ENCODE measurements at places on chromosomes 6 and 20. TPM values are rescaled to one million over a fixed set of nuclear protein-coding genes. Genes with fewer than 3 reads are reported as not detected.

The KIF13A gene
- total RNA-seq = 38.4 TPM

The PRPH2 gene
- total RNA-seq = not detected

The APOM gene
- total RNA-seq = 0.89 TPM

The SPATS1 gene
- total RNA-seq = not detected

The VSX1 gene
- total RNA-seq = not detected

The BEND6 gene
- 8.3 TPM for total RNA-seq

The TAPBP gene
- 128 TPM for total RNA-seq

The TOX2 gene
- total RNA-seq = not detected

- no peaks in the 10 kb centered on the region for H3K4me1 ChIP-seq
- H3K27me3 ChIP-seq = peaks cover 11% of the 10 kb centered on the region
- H3K4me3 ChIP-seq = no peak overlapping the region
- H3K36me3 ChIP-seq = no peaks in the 10 kb centered on the region
- H3K27ac ChIP-seq = no peak overlapping the region
These were observed 24.7 kb downstream of the TTLL9 start for GRCh38 chr20:31894980-31895675.

DNA sequence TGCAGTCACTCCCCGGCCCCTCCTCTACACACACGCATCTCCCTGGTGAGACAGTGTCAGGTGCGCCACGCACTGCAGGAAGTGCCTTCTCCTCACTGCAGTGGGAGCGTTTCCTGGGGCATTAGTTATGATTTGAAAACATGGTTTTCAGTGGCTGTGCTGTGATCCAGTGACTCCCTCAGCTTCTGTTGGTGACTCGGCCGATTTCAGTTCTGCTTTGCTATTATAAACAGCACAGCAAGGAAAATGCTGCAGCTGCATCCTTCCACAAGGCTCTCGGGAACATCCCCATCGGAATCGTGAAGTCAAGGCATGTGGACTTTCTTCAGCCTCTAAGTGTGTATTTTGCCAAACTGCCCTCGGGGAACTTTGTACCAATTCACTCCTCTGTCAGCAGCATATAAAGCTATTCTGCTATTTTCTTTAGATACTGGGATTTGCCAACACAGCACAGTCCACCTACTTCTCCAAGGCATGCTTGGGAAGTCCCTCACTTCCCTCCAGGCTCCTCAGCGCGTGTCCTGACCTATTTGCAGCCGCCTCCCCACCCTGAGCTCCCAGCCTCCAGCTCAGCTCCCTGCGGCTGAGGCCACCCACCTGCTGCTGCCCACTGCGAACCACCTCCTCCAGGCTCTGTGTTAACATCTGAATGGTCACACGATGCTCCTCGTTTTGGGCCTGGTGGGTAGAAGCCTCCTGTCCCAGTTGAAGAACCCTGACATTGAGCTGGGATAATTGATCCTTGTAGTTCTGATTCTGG, 54.5 kb downstream of the GINS1 start:
- no peaks in the 10 kb centered on the region for H3K27me3 ChIP-seq
- no peak overlapping the region for H3K27ac ChIP-seq
- no peaks in the 10 kb centered on the region for H3K36me3 ChIP-seq
- no peaks in the 10 kb centered on the region for H3K4me1 ChIP-seq

GRCh38 chr6:37615564-37616340, 81.9 kb downstream of the MDGA1 start:
- DNase-seq = peak; percentile 72
- H3K4me1 ChIP-seq = peaks cover 28% of the 10 kb centered on the region
- peak overlapping the region; percentile 34 for H3K27ac ChIP-seq
- no peak overlapping the region for H3K4me3 ChIP-seq
- no peaks in the 10 kb centered on the region for H3K36me3 ChIP-seq

DNA sequence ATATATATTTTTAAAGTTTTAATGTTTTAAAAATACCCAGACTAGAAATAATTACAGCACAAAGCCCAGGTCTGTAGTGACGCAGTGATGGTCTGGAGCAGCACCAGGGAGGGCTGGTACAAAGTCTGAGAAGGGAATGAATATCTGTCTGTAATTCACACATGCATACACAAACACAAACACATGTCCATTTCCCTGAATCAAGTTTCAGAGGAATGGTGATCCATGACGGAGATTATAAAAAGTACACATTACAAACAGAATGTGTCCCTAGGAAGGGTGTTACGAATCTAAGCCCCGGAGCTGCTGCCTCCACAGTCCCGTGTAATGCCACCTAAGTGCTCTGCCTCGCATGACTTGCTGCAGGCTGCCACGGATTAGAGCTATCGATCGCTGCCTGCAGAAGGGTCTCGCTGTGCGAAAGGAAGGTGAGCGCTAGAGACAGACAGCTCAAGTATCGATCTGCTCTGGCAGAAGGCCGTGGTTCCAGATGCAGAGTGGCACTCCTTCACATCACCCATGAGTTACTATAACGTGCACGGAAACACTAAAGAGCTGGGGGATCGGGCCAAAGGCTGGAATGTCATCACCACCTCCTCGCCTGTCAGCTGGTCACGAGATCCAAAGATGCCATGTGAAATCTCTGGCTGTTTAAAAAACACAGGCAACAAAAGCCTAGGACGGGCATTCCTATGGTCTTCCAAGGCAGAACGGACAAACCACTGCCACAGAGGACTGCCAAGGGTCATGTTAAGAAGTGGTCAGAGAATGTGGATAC, 87.1 kb downstream of the INSM1 start:
- no peak overlapping the region for H3K27ac ChIP-seq
- no peaks in the 10 kb centered on the region for H3K36me3 ChIP-seq
- peaks cover 22% of the 10 kb centered on the region for H3K4me1 ChIP-seq
- no peak for DNase-seq
- H3K27me3 ChIP-seq = no peaks in the 10 kb centered on the region
- H3K4me3 ChIP-seq = no peak overlapping the region

DNA sequence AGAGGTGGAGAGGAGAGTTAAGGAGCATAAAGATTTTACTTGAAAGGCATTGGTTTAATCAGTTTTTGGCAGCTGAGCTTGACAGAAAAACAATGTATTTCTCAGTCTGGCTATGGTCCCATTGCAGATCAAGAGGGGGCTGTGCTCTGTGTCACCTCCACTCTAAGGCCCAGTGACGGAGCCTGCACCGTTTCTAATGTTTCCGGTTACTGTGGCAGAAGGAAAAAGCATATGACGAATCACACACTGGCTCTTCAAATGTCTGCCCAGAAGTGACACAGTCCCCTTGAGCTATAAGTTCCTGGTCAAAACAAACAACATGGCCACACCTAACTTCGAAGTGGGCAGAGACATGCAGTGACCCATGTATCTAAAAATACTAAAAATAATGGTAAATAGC, 372.0 kb downstream of the PLCB1 start:
- no peaks in the 10 kb centered on the region for H3K36me3 ChIP-seq
- DNase-seq = no peak

DNA sequence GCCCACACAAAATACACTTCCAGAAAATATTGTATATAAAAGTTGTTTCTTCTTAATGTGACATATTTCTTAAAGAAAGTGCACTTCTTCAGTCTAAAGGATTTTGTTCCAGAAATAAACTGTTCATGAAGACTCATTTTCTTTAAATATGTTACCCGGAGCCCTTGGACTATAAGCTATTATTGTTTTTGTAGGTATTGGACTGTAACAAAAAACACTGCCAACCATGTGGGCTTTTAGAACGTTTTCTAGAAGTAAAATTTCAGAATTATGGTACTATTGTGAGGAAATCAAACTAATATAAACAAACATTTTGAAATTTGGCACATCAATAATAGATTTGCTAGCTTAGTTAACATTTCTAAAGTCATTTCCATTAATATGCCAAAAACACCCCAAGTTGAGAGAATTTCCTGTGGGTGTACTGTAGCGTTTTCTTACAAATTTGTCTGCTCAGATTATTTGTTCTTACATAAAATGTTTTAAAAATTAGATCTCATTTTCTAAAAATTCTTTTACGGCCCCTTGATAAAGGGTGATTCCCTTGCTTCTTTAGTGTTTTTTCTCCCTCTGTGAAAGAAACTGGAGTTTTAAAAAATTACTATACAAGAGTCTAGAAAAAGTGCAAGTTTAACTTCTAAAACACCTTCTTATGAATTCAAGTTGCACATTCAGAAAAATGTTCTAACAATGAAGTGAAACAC, 3.4 kb downstream of the NKX2-4 start:
- H3K4me3 ChIP-seq = no peak overlapping the region
- H3K4me1 ChIP-seq = no peaks in the 10 kb centered on the region
- peaks cover 2% of the 10 kb centered on the region for H3K36me3 ChIP-seq

DNA sequence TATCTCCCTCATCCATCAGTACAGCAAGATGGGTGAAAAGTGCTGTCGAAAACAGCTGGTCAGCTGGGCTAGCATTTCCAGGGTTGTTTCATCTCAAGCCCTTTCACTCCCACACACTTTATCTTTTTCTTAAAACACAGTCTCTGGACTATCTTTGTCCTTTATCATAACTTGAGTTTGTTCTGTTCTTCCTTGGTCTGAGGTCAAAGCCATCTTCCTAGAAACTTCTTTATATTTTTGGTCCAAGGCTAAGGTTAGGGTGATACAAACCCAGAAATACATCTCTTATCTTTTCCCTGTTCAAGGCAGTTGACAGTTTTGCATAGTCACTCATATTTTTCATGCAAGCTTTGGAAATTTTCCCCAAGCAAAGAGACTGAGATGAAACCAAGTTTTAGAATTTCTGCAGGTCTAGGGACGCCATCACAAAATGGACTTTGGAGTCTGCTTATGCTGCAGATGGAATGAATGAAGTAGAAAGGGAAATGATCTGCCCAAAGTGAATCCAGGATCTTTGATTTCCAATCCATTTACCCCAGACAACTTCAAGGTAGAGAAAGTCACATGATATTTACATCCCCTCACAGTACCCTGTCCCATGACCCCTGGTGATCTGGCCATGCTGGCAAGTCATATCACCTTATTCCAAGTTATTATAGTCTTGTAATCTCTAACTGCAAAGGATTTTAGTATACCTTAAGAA, 297.0 kb downstream of the ZNF217 start:
- no peaks in the 10 kb centered on the region for H3K27me3 ChIP-seq
- no peaks in the 10 kb centered on the region for H3K4me1 ChIP-seq
- no peak for DNase-seq
- no peaks in the 10 kb centered on the region for H3K36me3 ChIP-seq
- H3K4me3 ChIP-seq = no peak overlapping the region

- H3K4me1 ChIP-seq = peaks cover 3% of the 10 kb centered on the region
- no peak overlapping the region for H3K4me3 ChIP-seq
- no peak overlapping the region for H3K27ac ChIP-seq
- H3K27me3 ChIP-seq = no peaks in the 10 kb centered on the region
These were observed 83.2 kb upstream of the OGFRL1 start for GRCh38 chr6:71205336-71205956.

- DNase-seq = no peak
- no peaks in the 10 kb centered on the region for H3K36me3 ChIP-seq
- H3K4me1 ChIP-seq = peaks cover 9% of the 10 kb centered on the region
- H3K27ac ChIP-seq = no peak overlapping the region
These were observed 7.3 kb downstream of the ANKEF1 start for GRCh38 chr20:10042086-10042485.

DNA sequence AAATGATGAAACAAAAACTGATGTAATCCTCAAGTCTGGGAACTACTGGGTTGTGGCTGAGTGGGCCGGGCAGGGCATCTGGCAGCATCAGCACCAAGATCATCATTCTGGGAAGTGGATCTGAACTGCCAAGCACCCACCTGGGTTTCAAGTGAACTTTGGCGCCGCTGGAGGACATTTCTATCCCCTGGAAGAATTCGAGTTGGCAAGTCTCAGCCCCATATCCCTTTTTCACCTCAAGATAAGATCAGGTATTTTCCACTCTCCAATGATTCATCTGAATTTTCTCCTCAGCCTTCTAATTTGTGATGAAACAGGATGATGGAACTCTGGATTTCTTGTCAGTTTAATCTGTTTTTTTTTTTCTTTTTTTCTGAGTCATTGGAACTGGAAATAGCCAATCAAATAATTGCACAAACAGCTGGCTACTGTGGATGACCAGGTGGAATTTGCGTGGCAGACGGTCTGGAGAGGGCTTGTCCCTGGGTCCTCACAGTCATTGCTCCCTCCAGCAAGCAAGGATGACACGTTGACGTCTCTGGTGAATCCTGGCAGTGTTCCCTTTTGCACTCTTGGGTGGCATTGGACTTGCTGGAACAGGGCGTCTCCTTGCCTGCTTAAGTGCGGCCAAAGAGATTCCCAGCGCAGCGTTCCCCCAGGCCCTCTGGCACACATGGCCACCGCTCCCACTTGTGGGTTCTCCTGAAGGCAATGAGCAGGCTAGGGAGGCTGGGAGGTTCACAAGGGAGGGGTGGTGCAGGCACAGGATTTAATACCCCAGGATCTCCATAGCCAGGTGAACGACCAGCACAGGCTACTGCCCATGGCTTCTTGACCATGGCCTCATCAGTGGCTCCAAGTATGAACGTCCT, 80.4 kb downstream of the DHX35 start:
- H3K36me3 ChIP-seq = peaks cover 12% of the 10 kb centered on the region
- H3K4me3 ChIP-seq = no peak overlapping the region
- H3K4me1 ChIP-seq = no peaks in the 10 kb centered on the region
- H3K27ac ChIP-seq = no peak overlapping the region

DNA sequence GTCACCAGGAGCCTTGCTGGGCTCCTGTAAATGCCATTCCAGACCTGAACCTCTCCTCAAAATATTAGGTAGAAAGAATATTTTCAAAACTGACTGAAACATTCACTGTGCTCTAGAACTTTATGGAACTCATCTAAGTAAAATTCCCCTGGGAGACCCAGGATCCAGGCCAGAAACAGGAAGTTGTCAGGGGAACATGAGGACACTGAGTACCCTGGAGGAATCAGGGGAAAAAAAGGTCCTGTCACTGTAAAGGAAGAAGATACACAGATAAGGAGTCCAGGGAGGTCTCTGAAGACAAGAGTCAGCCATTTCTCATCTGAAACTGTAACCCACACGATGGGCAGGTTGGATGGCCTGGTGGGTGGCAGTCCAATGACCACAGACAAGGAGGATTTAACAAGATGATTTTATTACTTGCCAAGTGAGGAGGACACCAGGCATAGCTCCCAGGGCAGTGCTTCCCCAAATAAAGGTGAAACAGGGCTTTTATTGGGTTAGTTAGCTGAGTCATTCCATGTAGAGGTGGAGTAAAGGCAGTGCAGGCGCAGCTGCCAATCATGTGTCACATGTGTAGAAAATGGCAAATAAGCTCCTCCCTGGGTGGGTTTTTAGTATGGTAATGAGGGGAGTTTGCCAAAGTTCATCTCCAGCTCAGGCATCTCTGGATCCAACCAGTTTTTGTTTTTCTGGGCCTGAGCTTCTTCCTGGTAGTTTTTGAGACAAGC, 138.5 kb downstream of the RCAN2 start:
- DNase-seq = no peak

DNA sequence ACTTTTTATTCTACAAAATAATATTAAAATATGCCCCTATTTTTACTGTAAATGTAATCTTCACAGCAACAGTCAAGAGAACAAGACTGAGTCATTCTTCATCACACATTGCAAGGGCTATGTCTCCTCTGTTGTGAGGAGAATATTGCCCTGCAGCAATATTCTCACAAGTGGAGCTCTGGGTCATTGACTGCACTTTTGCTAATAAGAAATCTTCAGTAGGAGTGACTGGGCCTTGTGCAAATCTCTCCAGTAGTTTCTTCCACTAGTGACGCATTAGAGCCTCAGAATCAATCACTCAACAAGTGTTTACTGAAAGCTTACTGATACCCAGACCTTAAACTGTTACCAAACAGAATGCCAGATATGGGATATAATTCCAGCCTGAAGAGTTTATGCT, 49.1 kb downstream of the LAMA2 start:
- peaks cover 2% of the 10 kb centered on the region for H3K27me3 ChIP-seq
- H3K27ac ChIP-seq = no peak overlapping the region
- H3K36me3 ChIP-seq = no peaks in the 10 kb centered on the region
- no peak overlapping the region for H3K4me3 ChIP-seq
- DNase-seq = no peak

Data from astrocyte (in vitro differentiated cells and primary cell).